ENCODE measurements at places on chromosomes 7 and 10.

DNA sequence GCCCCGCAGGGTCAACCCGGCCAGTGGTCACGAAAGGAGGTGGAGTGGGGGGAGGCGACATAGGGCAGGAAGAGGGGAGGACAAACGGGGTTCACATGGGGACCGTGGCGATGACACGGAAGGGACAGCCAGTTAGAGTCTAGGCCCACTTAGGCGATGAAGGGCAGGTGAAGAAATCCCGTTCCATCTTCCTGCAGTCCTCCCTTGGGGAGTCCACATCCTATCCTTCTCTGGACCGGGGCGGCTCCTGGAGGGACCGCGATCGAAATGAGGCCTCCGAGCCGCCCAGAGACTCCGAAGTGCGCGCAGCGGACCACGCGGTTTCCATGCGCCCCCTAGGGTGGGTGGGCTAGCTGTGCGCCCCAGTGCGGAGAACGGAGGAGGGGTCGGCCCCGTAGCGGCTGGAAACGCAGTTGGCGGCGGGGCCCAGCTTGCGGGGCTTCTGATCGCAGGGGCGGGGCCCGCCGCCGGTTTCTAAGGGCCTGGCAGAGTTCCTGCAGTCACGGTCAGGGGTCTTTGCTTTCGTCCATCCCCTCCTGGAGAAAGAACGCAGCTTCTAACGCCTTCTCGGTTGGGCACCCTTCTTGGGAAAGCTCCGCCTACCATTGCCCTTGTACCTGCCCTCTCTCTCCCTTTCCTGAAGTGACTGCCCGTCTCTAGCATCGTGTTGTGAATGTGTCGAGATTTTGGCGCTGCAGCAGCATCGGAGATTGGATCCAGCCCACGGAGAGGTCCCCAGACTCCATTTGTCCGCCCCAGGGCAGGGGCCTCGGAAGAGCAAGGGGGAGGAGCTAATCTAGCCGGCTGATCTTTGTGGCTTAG, 17.9 kb upstream of the TMEM225B start:
- DNase-seq, result peak; percentile 89

- no peak for DNase-seq
Measured at GRCh38 chr7:150975536-150976319, 2.4 kb downstream of the KCNH2 start.

DNA sequence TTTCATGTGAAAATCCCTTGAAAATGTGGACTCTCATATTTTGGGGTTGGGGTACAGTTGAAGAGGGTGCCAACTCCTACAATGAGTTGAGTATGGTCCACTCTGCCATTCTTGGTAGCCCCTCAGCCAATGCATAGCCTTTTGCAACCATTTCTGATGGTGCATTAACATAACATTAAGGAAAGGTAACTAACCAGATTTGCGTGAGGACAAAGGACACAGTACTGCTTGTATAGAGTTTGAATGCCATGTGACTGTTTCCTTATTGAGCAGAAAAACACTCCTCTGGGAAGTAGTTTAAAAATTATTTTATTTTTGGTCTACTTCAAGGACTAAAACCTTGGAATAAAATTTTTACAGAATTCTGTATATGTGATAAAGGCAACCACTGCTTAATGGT, 107.9 kb downstream of the HIBADH start:
- DNase-seq, result no peak

DNA sequence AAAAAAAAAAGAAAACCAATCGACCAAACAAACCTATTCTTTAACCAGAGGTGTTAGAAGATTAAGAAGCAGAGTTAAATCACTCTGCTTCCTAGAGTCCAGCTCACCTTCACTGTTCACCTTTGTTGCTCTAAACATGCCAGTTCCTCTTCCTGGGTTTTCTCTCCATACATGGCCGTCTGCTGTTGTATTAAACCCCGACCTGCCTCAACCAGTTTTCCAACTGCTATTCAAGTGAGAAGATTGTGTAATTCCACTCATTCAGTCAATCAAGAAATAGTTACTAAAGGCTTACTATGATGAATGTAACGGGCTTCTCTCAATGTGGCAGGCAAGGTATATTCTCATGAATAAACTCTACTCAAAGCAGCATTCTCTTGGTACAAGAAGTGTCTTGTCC, 8.8 kb downstream of the AASS start:
- no peak for DNase-seq

DNA sequence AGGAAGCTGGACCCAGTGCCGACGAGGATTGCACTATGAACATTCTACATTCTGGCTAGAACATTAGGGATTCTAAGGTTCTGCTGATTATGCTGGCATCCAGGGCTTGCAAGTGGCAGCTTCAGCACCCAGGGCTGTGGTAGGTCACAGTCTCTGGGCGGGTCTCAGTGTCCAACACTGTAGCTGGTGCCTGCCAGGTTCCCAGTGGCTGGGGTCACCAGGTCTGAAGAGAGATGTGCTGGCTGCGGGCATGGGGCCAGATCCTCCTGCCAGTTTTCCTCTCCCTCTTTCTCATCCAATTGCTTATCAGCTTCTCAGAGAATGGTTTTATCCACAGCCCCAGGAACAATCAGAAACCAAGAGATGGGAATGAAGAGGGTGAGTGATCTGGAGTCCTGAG, at the start of gene PTTG1IP2:
Gene PTTG1IP2, plus strand, starts transcription at position 86 of the 400 bp plus-strand sequence. Its CDS starts 148 bp downstream, at position 234.
- no peak for DNase-seq

DNA sequence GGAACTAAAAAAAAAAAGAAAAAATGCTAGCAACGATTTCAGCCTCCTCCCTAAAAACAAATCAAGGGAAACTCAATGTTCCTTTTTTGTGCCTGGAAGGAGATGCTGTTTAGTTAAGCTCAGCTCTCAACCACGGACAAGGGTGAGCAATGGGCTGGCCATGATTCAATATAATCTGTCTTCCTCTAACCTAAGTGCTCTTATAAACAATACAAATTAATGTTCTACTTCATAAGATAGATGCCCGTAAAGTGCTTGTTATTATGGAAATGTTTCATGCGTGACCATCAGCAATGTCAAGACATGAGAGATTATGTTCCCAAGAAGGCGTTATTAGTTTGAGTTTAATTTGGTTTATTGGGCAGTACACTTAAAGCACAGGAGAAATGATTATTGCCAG, 320.3 kb downstream of the SFMBT2 start:
- DNase-seq, result no peak

DNA sequence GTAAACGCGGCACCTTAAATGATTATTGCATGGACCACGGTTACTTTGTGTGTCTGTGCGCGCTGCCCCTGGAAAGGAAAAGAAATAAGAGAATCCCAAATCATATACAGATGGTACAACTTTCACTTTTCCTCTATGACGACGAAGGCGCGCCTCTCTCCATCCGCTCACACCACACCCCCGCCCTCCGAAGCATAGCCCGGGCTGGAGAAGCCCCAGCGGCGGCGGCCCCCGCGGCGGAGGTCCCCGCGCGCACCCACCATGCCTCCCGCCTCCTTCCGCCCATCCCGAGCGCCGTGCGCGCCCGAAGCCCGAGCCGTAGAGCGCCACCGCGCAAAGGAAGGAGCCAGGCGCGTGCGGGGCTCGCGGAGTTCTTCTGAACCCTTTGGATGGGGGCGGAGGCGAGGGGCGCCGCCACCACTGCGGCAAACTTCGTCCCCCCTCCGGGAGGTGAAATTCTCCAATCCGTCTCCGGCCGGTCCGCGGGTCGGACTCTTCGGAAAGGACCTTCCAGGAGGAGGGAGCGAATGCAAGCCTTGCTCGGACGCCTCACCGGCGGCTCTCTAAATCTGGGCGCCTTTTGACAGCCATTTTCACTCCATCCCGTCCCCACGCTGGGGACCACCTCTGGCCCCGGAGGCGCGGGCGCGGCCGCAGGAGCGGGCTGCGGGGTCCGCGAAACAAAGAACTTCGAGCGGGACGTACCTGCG, 588 bp downstream of the GLI3 start:
- peak; percentile 69 for DNase-seq

Data from nephron progenitor cell (in vitro differentiated cells).